ENCODE measurements at places on chromosomes 2 and 18. TPM values are rescaled to one million over a fixed set of nuclear protein-coding genes. Genes with fewer than 3 reads are reported as not detected.

ZAP70 gene
- total RNA-seq: 338 TPM

GRCh38 chr2:184363213-184363612, 235.1 kb upstream of the ZNF804A start:
- H3K4me1 ChIP-seq: no peaks in the 10 kb centered on the region
- H3K4me3 ChIP-seq: no peak overlapping the region

DNA sequence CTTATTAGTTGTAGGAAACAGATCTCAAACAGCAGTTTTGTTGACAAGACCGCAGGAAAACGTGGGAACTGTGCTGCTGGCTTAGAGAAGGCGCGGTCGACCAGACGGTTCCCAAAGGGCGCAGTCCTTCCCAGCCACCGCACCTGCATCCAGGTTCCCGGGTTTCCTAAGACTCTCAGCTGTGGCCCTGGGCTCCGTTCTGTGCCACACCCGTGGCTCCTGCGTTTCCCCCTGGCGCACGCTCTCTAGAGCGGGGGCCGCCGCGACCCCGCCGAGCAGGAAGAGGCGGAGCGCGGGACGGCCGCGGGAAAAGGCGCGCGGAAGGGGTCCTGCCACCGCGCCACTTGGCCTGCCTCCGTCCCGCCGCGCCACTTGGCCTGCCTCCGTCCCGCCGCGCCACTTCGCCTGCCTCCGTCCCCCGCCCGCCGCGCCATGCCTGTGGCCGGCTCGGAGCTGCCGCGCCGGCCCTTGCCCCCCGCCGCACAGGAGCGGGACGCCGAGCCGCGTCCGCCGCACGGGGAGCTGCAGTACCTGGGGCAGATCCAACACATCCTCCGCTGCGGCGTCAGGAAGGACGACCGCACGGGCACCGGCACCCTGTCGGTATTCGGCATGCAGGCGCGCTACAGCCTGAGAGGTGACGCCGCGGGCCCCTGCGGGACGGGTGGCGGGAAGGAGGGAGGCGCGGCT, at the start of gene TYMS:
TSS of gene TYMS (plus strand) at position 343 of the 690 bp plus-strand sequence. CDS start at position 433, 90 bp downstream.
- DNase-seq: peak; percentile 72
- H3K4me1 ChIP-seq: peaks cover 44% of the 10 kb centered on the region
- peaks cover 46% of the 10 kb centered on the region for H3K36me3 ChIP-seq

DNA sequence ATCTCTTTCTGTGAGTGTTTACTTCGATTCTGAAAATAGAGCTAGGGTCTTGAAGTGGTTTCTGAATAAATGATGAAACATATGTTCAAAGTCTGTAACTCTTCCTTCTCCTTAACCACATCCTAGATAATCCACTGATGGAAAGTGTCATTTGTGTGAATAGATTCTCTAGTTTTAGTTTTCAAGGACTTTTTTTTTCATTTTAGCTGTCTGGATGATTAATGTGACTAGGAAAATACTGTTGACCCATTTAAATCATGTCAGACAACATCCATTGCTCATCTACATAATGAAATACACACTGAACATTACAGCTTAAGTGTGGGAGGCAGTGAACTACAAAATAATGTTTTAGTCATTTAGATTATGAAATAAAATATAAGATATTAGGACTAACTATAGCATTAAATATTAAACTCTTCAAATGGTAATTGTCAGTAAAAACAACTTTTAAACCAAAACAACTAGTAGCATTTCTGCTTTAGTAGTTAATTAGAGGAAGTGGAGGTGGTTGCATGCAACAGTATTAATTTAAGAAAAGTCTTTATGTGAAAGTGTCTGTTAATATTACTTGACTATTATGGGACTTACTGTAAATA, 39.1 kb upstream of the DLX1 start:
- no peak overlapping the region for H3K4me3 ChIP-seq
- no peaks in the 10 kb centered on the region for H3K27me3 ChIP-seq
- no peaks in the 10 kb centered on the region for H3K4me1 ChIP-seq
- H3K27ac ChIP-seq: no peak overlapping the region
- no peaks in the 10 kb centered on the region for H3K36me3 ChIP-seq

DNA sequence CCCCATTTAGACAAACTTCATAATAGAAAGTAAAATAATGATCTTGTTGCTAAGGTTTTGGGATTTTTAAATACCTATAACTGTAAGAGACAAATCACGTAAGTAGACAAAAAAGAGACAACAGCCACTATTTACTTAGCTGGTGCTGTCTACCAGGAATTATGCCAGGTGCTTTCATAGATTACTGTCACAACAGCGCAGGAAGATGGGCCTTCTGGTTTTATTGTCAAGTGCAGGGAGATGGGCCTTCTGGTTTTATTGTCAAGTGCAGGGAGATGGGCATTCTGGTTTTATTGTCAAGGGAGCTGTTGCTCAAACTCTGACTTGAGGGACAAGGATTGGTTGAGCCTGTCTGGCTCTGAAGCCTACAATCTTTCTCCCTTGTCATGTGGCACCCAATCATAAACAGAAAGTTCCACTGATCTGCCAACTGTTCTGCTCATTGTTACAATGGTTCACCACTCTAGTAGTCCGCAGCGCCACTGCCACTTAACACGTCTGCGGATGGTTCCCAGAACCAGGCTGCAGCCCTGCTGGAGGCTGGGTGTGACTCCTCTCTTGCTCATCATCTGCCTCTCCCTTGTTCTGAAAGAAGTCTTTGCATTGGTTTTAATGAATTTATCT, 95.0 kb downstream of the RNF144A start:
- no peak overlapping the region for H3K4me3 ChIP-seq
- peaks cover 13% of the 10 kb centered on the region for H3K4me1 ChIP-seq
- no peak for DNase-seq
- H3K27ac ChIP-seq: no peak overlapping the region
